Activated naive CD8-positive, alpha-beta T cell treated with anti-CD3 and anti-CD28 coated beads, Interleukin-2, amount 10 ng/mL, durations not matched to agents 7 days and 5 days (primary cell): ENCODE measurements at places on chromosomes 7 and 10.
A peak's percentile ranks its signal among the peaks of the same experiment; 100 is the strongest.

DNA sequence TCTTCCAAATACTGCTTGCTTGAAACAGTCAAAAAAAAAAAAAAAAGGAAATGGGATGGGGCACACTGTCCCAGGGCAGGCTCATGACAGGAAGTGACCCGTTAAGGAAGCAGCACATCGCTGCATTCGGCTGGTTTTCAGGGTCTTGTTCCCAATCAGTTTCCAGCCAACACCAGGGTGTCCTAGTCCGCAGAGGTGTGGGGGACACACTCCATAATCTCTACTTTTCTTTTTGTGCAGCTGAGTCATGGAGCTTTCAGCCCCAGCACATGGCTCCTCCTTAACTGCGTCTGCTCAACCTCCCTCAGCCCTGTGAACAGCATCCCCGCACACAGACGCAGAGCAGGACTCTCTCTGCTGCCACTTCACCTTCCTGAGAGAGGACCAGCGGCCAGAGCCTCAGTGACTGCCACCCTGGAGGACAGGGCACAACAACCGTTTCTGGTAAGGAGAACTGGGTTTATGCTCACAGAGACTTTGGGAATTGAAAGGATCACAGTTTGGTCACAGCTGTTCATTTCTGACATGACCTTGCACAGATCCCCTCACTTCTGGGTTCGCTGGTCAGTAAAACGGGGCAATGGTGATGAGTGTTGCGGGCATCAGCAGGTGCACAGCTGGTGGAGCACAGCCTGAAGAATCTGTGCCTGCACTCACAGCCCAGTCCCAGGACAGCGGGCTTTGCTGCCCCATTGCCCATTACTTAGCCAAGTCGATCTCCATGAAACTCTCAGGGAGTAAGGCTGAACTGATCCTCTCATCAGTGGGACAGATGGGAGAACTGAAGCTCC lies at the start of gene GIMAP5:
Gene GIMAP5 (plus strand): TSS at position 154 of the 791 bp plus-strand sequence. CDS start 3,467 bp downstream, outside the sequence.
- DNase-seq = peak; percentile 67

GRCh38 chr7:131858611-131859010 lies 302.2 kb upstream of the PODXL start:
- DNase-seq = no peak

DNA sequence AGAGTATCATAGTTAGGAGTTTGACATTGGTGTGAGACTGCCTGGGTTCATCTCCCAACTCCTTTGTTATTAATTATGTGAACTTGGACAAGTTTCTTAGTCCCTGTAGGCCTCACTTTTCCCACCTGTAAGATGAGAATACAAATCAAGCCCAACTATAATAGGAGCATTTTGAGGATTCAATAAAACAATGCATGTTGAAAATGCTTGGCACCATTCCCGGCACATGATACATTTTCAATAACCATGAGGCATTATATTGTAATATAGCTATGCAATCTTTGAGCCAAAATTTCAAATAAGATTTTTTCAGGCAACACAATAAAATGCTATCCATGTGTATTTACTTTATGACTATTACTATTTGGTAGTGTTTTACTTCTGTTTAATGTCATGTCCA lies 229.0 kb upstream of the SP4 start:
- no peak for DNase-seq

DNA sequence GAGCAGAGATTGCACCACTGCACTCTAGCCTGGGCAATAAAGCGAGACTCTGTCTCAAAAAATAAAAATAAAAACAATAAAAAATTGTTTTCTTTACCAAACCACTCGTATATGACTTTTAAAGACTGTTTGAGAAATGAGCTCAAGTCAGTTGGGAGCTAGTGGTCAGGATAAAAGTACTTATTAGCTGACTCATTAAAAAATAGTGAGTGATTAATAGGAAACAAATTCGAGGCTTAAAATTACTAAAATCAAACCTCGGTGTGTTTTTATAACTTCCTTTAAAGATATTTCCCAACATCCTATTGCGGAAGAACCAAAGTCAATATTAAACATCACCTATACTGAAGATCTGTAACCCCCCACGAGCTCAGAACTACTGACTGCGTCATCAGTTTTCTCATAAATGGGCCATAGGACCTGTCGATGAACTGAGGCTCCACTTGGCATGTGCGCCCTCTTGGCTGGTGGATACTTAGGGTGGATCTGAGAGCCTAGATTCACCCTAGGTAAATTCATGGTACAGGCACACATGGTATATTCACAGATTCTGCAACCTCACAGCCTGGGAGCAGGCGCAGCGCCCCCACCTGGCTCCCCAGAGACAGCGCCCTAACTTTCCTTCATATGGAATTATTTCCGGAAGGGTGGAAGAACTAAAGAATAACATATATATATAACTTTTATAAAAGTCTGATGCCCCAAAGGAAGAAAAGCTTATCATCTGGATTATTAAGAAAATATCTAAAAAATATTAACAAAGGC lies 9.2 kb downstream of the MKI67 start:
- no peak for DNase-seq

- DNase-seq = no peak
These were observed 579 bp downstream of the RBM33 start for GRCh38 chr7:155644971-155645509.

DNA sequence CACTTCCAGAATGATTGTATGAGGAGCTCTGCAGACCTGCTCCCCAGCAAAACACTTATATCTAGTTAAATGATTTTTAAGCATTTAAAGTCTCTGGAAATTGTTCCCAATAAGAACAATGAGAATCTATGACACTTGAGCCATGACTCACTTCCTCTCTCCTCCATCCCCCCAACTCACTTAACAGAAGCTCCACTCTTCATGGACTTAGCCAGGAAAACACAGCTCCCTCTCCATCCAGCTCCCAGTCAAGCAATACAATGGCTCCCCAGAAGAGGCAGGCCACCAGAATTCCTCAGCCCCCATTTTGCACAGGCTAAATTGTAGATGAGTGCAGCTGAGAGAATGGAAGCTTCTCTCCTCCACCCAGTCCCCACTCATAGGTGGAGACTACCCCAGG lies 27.0 kb downstream of the AOC1 start:
- no peak for DNase-seq

DNA sequence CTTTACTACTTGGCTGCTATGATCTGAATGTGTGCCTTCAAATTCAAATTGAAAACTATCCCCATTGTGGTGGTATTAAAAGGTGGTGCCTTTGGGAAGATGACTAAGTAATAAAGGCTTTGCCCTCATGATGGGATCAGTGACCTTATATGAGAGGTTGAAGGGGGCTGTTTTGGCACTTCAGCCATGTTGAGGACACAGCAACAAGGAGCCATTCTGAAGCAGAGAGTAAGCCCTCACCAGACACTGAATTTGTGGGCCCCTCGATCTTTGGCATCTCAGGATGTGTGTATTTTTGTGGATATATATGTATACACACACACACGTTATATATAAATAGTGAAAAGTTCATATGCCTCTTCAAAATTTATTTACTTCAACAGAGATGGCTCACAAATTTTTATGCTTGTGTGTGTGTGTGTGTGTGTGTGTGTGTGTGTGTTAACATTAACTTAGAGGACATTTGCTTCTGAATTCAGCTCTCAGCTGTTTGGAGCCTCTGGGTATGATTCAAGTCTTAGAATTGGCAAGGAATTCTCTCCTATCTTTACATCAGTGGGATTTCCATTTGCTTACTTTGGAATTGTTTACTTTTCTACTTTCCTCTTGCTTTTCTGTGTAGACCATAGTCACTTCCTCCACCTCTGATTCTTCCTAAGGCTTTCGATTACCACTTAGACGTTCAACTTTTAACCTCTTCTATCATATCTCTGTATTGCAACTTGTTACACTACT lies 66.6 kb downstream of the MAGI2 start:
- no peak for DNase-seq

DNA sequence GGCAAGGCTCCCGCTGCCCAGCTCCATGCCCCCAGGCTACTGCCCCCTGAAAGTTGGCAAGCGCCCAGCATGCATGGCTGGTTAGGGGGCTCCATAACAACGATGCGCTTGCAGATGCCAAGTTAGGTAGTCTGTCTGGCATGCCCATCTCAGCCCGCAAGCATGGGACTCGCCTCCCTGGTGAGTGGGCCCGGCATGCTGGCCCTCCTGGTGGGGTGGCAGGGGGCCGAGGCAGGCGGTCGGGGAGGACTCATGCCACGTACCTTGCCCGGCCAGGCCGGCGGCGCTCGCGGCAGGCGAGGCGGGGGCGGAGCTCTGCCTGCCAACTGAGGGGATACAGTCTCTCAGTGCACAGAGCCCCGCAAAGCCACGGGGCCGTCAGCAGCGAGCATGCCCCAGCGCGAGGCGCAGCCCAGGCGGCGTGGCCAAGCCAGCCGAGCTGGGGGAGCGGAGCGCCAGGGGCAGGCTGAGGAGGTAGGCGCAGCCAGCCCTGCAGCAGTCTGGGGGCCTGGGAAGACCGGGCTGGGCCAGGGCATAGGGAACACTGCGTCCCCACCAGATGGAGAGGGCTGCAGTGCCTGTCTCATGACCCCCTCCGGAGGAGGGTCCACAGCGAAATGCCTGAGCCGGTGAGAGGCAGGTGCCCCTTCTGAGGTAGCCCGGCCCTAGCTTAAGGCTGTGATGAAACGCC lies 28.0 kb upstream of the NDST2 start:
- DNase-seq = no peak

GRCh38 chr10:46522295-46523118 lies 34.0 kb downstream of the GPRIN2 start:
- no peak for DNase-seq

DNA sequence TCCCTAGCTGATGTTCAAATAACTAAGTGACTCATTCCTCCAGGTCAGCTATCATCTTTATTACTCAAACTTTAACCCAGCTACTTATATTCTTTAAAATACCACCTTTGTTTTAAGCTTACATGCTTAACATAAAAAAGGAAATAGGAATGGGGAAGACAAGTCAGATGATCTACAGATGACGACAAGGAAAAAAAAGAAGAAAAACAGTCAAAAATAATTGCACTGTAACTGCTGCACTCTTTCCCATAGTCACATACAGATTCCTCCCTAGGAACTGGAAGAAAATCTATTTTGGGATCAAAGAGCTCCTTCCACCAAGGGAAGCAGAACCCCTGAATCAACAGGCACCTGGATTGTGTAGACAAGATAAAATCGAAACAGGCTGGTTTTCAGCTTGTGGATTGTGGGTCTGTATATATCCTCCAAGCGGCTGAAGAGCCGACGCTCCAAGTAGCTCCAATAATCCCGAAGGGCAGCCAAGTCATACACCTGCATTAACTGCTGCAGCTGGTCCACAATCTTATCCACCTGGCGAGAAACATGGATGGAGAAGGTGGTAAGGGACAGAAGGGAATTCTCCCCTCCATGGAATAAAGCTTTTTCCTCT lies 2.0 kb downstream of the WDR91 start:
- no peak for DNase-seq

GRCh38 chr10:87860816-87861403 lies 2.4 kb downstream of the KLLN start:
- no peak for DNase-seq

DNA sequence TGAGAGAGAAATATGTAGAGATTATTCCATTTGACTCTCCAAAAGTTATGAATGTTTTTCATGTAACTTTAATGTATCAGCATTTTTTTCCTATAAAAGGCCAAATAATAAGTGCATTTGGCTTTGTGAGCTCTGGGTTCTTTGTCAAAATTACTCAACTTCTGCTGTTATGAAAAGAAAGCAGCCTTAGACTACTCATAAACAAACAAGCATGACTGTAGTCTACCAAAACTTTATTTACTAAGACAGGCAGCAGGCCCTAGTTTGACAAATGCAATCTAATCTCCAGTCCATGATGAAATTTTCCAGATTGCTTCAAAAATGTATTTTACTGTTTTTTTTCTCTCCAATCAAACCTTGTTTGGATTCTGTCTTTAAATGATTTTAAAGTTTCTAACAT lies 46.3 kb downstream of the MRPL32 start:
- DNase-seq = no peak

DNA sequence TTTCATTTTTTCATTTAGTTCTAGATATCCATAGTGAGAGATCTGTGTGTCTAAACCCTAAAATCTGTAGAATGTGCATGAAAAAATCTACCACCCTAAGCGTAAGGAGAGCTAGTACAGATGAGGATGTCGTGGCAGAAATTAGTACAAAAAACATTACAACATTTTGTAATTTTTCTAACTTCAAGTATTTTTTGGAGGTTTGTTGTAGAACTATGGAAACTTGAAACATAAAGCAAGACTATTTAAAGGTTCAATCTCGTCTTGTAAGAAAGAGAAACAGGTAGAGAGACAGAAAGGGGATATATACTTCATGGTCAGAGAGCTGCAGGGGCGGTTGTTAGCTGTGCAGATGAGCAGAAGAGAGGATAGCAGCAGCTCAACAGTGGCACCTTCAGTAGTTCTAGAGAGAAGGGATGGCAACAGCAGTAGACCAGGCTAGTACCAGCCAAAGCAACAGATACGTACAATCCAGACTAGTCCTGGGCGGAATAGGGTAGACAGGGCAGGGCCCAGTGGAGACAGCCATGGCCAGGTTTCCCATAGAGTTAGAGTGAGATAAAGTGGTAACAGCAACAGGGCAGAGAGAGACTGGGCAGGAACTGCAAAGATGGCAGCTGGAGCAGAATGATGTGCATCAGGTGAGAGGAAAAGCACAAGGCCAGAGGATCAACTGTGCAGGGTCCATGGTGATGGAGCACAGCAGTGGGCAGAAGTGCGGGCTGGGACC lies 145.2 kb downstream of the FRMD4A start:
- DNase-seq = peak; percentile 39
